ENCODE measurements at places on chromosomes 2 and 18.

- DNase-seq = no peak
Observed at GRCh38 chr2:4047961-4048891, 344.9 kb downstream of the DCDC2C start.

GRCh38 chr2:235416858-235417499 is 76.9 kb upstream of the AGAP1 start:
- DNase-seq = no peak

DNA sequence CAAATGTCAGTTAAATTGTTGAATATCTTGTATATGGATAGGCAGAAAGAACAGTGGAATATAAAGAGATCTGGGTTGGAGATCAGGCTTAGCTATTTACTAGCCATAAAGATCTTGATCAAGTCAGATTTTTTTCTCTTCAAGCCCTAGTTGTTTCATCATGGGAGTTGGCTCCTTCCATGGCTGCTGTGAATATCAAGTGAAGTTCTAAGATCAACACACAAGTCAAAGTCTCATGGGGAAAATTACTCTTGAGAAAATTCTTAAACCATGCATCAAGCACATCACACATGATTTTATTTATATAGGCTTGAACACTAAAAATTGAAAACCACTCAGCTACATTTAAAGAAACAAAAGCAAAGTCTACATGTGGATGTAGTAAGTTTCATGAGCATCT is 79.8 kb downstream of the C1D start:
- DNase-seq = no peak

GRCh38 chr2:8581601-8582041 is 100.2 kb upstream of the ID2 start:
- DNase-seq = no peak

GRCh38 chr2:29261003-29261402 is 145.8 kb downstream of the CLIP4 start:
- no peak for DNase-seq

DNA sequence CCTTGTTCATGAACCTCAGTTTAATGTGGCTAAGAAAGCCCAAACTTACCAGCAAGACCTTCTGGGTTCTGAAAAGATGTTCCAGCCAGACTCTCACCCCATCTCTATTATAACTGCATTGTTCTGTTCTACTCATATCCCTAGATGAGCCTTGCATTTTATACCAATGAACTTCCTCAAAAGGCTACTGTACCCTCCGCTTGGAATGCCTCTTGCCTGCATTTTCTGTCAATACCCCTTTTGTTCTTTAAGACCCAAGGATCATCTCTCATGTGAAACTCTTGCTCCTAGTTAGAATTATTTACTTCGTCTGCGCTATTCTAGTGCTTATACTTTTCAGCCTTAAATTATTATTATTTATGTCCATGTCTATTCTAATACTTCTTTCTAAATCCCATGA is 181.5 kb downstream of the MYO3B start:
- no peak for DNase-seq

- peak; percentile 42 for DNase-seq
Observed at GRCh38 chr2:230418341-230419016, 2.5 kb downstream of the SP100 start.

DNA sequence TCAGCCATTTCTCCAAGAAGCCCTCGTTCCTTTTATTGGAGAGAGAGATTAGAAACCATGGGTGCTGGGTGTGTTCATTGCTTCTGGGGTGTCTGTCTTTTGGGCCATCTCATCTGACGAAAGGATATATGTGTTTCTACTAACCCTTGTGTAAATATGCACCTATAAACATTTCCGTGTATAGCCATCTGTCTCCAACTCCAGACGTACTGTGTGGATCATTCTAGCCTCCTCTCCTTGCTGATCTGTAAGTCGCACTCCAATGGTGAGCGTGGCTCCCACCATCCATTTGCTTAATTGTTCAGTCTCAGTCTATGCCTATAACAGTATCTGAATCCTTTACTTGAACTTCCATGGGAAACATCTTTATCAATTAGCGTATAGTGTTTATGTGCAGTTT is 1.8 kb downstream of the RBFA start:
- no peak for DNase-seq

- DNase-seq = no peak
Observed at GRCh38 chr18:7607540-7608173, 40.5 kb downstream of the PTPRM start.

- DNase-seq = no peak
Observed at GRCh38 chr2:220309215-220309614, 681.8 kb downstream of the SLC4A3 start.

- no peak for DNase-seq
Observed at GRCh38 chr2:44932079-44932478, 9.4 kb upstream of the SIX3 start.

DNA sequence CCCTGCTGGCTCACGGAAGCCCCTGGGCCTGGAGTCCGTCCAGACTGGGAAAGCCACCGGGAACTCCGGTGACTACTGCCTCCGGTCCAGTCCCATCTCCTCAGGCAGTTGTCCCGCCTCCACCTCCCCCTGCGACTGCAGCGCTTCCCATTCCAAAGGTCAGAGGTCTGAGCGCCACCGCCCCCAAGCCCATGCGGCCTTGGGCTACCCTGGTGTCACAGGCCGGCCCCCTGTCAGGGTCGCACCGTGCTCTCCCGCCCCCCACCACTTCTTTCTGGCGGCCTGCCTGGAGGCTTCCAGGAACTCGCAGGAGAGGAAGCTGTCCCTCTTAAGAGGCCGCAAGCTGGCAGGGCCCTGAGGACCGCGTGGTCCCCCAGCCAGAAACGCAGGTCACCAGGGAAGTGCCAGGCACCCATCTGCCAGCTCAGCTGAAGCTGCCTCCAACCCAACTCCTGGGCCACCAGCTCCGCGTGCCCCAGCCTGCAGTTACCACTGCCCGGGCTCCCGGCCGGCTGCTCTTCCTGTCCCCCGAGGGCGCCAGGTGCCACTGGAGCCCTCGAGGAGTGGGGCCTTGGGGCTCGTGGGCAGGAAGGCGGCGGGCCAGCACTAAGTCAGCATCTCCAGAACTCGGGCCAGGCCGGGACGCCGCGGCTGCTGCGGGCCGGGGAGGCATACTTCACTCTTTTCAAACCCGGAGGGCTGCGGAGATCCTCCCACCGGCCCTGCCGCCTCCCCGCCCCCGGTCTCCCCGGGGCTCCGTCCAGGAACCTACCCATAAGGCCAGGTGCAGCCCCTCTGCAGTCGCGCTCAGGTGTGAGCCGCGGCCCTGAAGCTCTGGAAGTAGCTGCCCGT is 83.3 kb upstream of the POMC start:
- DNase-seq = peak; percentile 35

DNA sequence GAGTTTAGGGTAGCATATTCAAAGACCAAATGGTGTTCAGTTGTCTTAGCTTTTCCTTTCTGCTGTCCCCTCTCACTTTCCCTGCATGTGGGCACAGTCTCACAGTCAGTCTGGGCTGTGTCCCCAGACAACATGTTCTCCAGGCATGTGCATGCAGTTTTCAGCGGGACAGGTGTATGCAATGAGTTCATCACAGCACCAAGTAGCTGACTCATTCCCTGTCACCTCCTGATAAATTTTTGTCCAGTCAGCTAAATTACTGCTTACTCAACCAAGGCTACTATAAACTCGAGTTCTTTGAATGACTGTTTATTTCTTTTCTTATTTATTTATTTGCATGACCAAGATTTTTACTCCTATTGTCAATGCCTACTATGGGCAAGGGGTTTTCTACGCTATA is 148.8 kb upstream of the CDH19 start:
- no peak for DNase-seq

- no peak for DNase-seq
Observed at GRCh38 chr2:144583381-144583729, 63.4 kb upstream of the ZEB2 start.

- DNase-seq = no peak
Observed at GRCh38 chr2:135617501-135618015, 86.3 kb downstream of the R3HDM1 start.

GRCh38 chr18:63446266-63446665 is 24.0 kb upstream of the VPS4B start:
- no peak for DNase-seq

DNA sequence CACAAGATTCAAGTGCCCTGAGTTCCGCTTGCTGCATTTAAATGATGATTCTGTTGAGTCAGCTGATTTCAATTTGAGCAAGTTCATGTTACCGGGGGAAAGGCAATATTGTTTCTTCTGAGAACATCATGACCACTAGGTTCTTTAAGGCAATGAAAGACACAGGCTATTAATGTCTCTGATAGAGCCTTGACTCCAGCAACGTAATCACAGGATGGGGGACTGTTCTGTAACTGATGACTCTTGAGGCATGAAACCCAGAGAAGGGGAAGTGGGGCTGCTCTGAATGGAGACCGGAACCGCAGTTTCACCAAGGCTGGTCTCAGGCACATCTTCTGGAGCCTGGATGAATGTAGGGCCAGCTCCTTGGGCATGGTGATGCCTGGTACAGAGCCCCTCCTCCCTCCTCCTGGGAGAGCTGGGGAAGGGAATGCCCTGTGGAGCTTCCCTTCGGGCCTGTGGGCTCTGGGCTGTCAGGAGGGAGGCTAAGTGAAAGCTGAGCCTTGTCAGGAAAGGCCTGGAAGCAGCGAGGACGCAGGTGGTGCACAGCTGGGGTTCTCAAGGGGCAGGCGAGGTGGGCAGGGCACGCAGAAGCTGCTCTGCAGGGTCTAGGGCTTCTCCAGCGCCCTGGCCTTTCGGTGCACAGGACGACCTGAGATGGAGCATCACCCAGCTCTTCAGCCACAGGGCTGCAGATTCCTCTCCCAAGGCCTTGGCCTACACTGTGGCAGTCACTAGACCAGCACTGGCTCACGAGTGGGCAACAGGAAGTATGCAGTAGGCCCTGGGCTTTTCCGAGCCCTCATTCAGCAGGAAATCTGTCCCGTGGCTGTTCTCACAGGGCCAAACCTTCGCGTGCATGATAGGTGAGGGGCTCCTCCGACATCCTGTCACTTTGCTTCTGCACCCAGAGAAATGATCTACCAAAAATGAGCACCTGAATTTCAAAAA is 36.6 kb upstream of the PRLH start:
- DNase-seq = peak; percentile 66

DNA sequence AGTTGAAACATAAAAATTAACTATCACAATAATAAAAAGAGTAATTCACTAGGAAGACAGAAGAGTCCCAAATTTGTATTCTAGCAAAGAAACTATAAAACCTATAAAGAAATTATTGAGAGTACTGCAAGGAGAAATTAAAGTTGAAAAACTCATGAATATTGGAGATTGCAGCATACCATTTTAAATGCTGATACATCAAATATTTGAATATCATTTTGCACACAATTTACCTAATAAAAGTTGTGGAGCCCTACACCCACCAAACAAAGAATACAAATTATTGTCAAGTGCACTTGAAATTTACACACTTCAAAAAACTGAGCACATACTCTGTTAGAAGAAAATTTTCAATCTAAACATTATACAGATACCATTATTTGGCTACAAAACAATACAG is 531.6 kb upstream of the SMIM21 start:
- DNase-seq = no peak

DNA sequence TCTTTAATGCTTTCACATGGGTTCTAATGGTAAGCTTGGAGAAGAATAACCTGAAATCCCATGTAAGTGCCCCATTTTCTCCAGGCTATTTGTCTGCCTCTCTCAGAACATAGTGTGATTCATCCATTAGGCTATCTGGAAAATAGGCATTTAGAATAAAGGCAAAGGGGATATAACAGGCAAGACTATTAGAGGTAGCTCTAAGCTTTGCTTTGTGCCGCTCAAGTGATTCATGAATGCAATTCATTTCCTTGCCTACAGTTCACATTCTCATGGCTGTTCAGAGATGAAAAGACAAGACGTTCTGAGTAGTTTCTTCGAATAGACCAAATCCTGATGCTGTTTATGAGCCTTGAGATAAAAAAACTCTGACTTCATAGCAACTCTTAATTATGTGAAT is 101.7 kb downstream of the ANKRD44 start:
- DNase-seq = no peak

DNA sequence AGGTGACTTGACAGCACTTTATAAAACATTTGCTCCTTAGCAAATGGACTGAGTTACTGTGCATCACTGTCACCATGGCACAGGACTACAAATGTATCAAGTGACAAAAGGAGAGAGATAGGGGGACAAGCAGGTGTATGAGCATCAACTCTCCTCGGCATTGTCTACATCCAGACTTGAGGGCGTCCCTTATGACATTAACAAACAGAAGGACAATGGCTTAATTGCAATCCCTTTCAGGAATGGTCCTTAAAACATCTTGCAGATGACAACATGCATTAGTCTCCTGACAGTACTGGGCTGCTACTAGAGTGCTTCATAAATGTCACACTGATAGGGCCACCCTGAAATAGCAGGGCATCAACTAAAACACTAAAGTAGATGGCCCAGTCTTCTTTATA is 198.8 kb downstream of the PDE1A start:
- DNase-seq = no peak

DNA sequence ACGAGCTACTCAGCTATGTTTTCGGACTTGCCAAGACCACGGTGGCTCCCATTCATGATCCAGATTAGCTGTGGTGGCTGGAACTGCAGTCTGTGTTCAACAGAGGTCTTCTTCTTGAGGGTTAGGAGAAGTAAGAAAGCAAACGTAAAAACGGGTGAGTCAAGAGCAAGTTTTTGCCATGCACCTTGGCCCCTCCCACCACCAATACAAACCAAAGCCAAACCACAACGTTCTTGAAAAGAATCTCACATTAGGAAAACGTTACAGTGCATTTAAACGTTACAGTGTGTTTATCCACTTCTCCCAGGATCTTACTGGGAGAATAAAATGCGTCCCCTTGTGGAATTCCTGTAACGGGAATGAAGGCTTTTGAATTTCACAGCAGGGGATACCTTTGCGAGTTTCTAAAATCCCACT is 725 bp downstream of the FBXO48 start:
- peak; percentile 56 for DNase-seq

DNA sequence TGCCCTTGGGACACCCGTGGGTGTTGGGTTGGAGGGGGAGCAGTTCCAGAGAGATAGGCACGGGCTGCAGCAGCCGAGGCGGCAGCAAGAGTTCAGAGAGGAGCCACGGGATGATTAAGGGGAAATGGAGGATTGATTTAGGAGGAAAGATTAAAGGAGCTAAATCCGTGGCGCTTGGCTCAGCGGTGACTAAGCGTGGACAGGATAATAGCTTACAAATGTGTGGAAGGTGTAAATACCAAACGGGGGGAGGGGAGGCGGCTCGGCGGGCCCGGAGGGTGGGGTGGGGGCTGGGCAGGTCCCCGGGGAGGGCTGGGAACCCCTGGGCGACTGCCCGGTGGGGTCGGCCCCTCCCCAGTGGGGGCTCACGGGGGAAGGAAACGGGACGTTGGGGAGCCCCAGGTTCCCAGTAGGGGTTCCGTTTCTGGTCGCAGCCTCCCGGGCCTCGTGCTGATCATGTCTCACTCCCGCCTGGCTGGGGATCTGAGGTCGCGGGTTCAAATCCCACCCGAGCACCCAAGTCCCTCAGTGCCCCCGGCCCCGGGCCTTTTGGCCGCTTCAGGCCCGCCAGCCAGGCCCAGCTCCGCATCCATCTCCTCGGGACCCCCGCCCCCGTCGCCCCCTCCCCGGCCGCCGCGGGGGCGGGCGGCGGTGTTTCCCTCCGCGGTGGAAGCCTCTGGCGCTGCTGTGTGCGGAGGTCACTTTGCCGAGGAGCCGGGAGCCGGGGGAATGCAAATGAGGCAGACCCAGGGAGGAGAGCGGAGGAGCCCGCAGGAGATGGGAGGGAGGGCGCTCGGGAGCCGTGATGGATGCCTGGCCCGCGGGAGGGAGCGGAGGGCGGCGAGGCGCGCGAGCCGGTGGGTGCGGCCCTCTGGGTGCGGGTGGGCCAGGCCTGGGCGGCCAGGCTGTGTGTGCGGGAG is 8.1 kb downstream of the ASIC4 start:
- DNase-seq = no peak
